ENCODE measurements at places on chromosomes 4 and X.

- no peak for DNase-seq
These were observed 51.4 kb downstream of the PRDM5 start for GRCh38 chr4:120871173-120871572.

GRCh38 chrX:11375614-11376119 is 82.5 kb downstream of the AMELX start:
- no peak for DNase-seq

DNA sequence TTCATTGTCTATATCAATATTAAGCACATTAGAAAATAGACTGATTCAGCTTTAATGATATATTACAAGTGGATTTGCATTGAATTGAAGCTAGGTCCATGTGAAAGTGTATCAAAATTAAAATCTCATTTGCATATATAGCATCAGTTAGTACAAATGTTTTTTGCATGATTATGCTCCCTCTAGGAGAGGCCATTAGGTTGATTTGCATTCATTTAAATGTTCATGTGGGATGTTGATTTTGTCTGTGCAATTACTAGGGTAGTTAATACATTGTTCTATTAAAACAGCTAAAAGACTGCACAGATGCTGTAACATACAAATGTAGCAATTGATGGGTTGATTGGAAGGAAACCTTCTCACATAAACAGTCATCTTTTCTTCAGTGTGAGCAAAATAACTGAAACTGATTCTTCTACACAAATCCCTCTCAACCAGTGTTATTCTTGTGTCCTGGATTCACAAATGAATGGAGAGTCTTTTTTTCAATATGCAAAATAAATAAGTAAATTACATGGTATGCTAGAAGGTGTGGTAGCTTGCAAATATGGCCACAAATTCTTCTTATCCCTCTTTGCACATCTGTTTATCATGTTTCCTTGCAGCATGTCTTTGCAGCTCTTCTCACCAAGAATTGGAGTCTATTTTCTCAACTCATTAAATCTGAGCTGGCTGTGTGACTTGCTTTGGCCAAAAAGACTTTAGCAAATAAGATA is 48.6 kb upstream of the DYNLT3 start:
- DNase-seq: no peak

- no peak for DNase-seq
These were observed 104.3 kb downstream of the PARM1 start for GRCh38 chr4:75037252-75037651.

DNA sequence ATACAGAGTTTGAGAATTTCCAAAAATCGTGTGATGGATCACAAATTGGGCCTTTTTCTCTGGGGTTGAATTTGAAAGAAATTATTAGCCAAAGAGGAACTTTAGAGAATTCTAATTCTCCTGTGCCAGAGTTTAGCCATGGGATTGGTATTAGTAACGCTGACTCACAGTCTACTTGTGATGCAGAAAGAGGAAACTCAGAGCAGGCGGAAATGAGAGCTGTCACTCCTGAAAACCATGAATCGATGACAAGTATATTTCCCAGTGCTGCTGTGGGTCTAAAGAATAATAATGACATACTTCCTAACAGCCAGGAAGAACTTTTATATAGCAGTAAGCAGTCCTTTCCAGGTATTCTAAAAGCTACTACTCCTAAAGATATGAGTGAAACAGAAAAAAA is 64.9 kb downstream of the N4BP2 start:
- no peak for DNase-seq

DNA sequence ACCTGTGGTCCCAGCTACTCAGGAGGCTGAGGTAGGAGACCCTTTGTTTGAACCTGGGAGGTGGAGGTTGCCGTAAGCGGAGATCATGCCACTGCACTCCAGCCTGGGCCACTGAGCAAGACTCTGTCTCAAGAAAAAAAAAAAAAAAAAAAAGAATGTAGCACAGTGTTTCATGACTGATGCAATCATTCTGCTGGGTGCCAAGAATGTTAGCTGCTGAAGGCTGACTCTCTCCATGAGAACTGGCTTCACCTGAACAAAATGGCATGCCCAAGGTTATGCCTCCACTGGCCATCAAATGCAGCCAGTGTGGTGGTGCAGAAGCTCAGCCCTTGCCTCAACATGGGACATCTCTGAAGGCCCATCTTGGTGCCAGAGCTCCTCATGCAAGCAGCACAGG is 412.1 kb downstream of the ADAM29 start:
- no peak for DNase-seq

GRCh38 chr4:183863155-183863825 is 41.8 kb upstream of the STOX2 start:
- DNase-seq: no peak

- no peak for DNase-seq
These were observed 51.1 kb downstream of the GPC4 start for GRCh38 chrX:133364196-133364595.

Measured in NCI-H2227 treated with DMSO at 0.1 percent for 48 hours (cell line).